ENCODE measurements at places on chromosomes 12 and 14. TPM values are rescaled to one million over a fixed set of nuclear protein-coding genes. Genes with fewer than 3 reads are reported as not detected.

MMP17 gene
- 8.5 TPM for total RNA-seq

DDX23 gene
- total RNA-seq: 43.3 TPM

YAF2 gene
- 14.3 TPM for total RNA-seq

PRPH gene
- total RNA-seq: 0.99 TPM

GRIP1 gene
- total RNA-seq: 6.4 TPM

TRIAP1 gene
- 14.4 TPM for total RNA-seq

GLT8D2 gene
- 36.5 TPM for total RNA-seq

CPSF2 gene
- 20.4 TPM for total RNA-seq

MIP gene
- not detected for total RNA-seq

PLEKHG7 gene
- total RNA-seq: not detected

DHRS2 gene
- not detected for total RNA-seq

HECTD4 gene
- 66.0 TPM for total RNA-seq

C1RL gene
- 10.4 TPM for total RNA-seq

HHIPL1 gene
- 0.99 TPM for total RNA-seq

SAMD4A gene
- 41.9 TPM for total RNA-seq

DERA gene
- total RNA-seq: 33.8 TPM

IRAK3 gene
- 14.6 TPM for total RNA-seq

SELPLG gene
- 4.2 TPM for total RNA-seq

BCAT1 gene
- total RNA-seq: 23.8 TPM

CRACR2A gene
- total RNA-seq: 1.8 TPM

TCL1B gene
- total RNA-seq: not detected

LRFN5 gene
- total RNA-seq: 11.8 TPM

DNAJC22 gene
- total RNA-seq: 0.39 TPM

OSBPL8 gene
- total RNA-seq: 84.0 TPM

KRT6C gene
- 3.5 TPM for total RNA-seq
